ENCODE measurements at places on chromosomes 13 and 19. TPM values are rescaled to one million over a fixed set of nuclear protein-coding genes. Genes with fewer than 3 reads are reported as not detected.

Gene ZNF549
- total RNA-seq = 10.8 TPM

Gene ZNF730
- 23.3 TPM for total RNA-seq

Gene ZNF543
- total RNA-seq = 16.7 TPM

Gene RDH8
- not detected for total RNA-seq

Gene ZNF563
- total RNA-seq = 3.8 TPM

Gene RAD23A
- 62.1 TPM for total RNA-seq

Gene CEACAM20
- total RNA-seq = not detected

Gene CCNA1
- 4.3 TPM for total RNA-seq

Gene C19orf38
- total RNA-seq = 0.44 TPM

Gene NUFIP1
- 5.7 TPM for total RNA-seq

Data from glutamatergic neuron (in vitro differentiated cells).